T-cell (primary cell): ENCODE measurements at places on chromosomes 12 and 14.

DNA sequence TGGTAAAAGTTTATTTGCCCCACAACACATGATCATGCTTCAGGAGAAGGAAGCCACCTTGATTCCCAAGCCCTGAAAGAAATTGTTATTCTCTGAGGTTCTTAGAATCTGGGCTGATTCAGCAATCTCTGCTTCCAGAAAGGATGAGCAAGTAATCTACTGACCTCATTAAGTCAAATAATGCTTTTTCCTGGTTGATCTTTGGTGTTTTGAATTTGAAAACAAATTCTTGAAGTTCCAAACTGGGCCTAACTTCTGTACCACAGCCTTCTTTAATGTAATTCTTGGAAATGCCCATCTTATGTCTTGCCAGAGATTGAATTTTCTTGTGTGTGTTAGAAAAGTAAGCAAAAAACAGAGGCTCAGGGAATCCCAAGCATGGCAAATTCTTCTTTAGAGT lies 319.2 kb upstream of the DDHD1 start:
- no peak for DNase-seq

DNA sequence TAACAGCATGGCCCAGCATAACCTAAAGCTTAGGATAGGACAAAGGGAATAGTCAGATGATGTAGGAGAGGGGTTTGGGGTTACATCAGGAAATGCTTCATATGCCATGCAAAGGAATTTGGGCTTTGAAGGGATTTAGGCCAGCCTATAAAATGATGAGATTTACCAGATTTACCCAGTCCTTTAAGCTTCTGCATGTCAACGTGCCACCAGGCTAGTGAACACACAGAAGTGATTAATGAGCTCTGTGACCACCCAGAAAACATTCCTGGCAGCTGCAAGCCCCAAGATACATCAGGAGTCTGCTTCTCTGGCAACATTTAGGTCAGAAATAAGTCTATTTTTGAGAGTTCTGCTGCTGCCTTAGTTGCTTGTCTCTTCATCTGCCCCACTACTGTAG lies 118.3 kb downstream of the LRIG3 start:
- DNase-seq = no peak

GRCh38 chr14:44449680-44450079 lies 57.4 kb downstream of the FSCB start:
- DNase-seq = no peak

DNA sequence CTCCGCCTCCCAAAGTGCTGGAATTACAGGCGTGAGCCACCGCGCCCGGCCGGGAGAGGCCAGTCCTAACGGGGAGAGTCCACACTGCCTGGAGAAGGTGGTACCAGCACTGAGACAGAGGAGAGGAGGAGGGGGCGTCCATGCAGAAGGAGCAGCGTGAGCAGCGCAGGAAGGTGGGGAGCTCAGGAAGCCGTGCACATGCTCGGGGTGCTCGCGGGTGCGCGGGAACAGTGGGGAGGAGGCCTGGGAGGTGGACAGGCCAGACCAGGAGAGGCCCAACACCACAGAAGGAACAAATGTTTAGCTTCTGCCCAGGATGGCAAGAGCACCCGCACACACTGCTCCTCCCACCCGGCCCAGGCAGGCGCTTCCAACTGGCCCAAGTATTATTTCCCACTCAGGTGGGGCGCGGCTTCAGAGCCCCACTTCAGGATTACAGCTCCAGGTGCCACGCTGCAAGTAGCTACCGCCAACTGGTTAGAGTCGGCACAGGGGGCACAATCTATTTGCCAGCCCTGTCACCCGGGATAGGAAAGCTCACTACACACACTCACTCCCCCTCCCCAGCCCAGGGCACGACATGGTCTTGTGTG lies 80.8 kb upstream of the BCL11B start:
- DNase-seq = no peak

DNA sequence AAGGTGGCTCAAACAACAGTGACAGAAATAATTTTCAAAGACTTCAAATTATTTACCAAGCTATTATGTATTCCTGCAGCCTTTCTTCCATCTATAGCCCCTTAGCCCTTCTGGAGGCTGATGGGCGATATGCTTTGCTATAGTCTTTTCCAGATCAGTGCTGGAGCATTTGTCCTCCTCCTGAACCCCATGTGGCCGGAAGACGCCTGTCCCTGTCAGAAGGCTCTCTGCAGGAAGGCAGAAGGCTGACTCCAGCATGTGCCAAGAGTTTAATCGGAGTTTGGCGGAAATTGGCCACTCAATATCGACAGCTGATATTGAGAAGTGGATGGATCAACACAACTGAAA lies 49.3 kb upstream of the MAX start:
- DNase-seq = no peak

- DNase-seq = no peak
These were observed 58.3 kb downstream of the PRKCH start for GRCh38 chr14:61379639-61380184.

GRCh38 chr12:24036438-24037216 lies 87.2 kb upstream of the SOX5 start:
- no peak for DNase-seq

DNA sequence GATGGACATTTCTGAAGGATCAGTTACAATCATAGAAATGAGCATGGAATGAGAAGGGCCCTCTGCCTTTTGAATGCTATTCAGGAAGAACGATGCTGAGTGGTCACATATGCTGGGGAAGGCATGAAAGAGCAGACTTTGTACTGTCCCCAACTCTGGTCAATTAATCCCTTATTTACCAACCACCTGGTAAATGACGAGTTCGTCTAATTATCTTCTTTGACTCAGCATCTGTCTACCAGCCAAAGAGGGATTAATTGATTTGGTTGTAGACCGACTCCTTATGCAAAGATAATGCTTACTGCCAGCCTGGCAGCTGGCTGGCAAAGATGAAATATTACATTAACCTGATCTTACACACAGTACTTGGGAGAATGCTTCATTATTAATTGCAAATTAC lies 152.2 kb downstream of the CHST11 start:
- DNase-seq = no peak

GRCh38 chr14:80944861-80945617 lies 3.5 kb upstream of the CEP128 start:
- no peak for DNase-seq

DNA sequence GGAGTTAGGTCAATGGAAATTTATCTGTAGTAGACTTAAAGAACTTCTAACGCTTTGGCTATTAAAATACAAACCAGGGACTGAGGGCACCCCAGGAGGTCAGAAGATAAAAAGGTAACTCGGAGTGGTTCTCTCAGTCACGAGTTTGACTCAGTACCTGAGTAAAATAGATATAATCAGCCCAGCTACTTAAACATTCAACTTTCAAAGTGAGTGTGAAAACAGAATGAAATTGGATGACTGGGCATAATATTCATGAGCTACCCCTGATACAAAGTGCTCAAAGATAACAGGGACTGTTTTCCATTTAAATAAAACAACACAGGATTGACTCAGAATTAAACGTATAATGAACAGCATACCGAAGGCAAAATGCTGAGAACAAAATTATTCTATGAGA lies 75.0 kb downstream of the FOXN3 start:
- DNase-seq = no peak

DNA sequence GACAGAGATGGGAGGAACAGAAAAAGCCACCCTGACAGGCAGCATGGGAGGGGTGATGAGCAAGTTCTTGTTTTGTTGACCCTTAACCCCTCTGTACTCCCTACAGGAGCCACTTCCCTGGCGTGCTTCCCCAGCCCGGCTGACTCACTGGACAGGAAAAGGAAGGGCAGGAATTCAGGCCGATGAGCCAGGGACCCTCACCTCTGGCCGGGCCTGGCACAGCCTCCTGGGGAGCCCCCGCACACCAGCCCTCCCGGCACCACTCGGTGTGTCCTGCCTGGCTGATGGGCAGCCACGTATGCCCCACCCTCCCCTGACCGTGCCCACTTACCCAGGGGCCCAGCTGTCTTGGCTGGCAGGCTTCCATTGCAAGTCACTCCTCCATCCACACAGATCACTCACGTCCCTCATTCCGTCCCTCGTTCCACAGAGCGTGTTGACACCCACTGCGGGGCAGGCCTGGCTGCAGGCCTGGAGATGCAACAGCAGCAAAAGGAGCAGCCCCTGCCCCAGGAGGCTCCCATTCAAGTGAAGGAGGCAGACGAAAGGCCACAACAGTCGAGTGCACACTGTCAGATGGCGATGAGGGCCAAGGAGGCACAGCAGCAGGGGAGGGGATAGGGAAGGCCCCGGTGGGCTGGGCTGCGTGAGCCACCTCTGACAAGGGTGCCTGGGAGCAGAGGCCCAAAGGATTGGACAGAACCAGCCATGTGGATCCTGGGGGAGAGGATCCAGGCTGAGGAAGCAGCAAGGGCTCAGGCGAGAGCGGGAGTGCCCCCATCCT lies 19.7 kb upstream of the CD9 start:
- DNase-seq = no peak

DNA sequence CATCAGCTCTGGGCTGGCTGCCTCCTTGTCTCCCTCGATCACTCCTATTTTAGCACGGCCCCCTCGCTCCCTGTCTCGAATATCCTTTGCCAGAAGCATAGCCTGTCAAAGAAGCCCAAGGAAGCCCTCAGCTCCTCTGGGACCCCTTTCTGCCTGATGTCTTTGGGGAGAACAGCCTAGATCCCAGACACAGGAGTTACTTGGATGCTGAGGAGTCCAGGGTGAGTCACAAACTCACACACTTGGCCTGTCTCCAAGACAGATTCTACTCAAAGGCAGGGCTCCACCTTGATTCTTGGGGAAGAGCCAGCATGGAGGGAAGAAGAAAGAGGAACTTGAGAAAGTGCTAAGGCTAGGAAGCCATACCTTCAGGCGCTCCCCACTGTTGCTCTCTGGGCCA lies 8.1 kb downstream of the AVIL start:
- DNase-seq = no peak
